Kasumi-1 (cell line): ENCODE measurements at places on chromosomes 2 and 18.

DNA sequence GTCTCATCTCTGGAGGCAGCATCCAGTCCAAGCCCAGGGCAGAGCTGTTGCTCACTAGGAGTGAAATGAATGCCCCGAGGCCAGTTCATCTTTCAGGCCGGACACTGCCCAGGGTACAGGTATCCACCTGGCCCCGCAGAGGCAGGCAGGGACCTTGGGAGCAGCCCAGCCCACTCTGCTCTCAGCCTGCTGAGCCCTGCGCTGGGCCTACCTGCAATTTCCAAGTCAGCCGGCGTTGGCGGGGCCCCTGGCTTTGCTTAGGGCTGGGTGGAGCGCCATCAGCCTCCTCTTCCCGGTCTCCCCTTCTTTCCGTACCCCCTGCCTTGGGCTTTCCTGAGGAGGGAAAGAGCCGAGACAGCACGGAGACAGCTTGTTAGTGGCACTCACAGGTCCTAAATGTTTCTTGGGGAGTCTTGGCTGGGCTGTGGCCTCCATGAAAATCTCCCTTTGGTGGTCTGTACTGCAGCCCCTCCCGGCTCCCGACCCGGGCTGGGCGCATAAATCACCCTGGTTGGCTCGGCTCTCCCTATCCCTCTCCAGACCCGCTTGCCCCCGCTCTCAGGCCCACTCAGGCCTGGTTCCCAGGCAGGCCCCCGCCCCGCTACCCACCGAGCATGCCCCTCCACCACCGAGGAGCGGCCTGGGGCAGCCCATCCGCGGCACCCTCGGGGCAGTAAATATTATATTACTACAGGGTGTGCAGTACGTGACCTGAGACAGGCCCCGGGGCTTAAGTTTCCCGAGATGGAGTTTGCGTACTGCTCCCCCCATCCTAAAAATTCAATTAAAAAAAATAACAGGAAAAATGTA, 106.7 kb downstream of the DYSF start:
- DNase-seq = no peak

DNA sequence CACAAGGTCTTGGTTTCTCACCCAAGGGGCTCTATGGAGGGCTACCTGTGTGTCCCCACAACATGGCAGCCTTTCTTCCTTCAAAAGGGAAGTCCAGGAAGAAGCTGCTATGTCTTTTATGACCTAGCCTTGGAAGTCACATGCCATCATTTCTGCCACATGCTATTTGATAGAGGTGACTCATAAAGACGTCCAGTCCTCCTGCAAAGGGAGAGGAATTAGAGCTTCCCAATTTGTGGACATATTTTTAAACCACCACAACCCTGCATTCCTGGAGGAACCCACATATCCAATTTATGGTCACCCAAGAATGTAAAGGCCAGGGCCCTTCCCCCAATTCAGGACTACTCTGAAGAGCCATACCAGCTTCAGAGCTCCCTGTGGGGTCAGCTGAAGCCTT, 246.2 kb downstream of the CYP26B1 start:
- DNase-seq = no peak

DNA sequence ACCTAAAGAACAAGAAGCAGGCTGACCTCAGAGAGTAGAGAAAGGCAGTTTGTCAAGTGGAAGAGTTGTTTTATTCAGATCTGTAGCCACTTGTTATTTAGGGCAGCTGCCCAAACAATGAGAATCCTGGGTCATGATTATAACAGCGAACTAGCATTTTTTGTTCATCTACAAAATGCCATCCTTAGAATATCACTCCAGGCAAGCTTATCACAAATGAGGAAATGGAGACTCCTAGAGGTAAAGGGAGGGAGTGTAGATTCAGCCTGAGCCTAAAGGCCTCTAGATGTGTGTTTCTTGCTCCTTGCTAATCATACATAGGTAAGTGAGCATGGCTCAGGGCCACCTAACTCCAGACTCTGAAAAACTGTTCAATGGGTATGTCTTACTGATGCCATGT, 126.1 kb downstream of the HNMT start:
- peak; percentile 77 for DNase-seq

DNA sequence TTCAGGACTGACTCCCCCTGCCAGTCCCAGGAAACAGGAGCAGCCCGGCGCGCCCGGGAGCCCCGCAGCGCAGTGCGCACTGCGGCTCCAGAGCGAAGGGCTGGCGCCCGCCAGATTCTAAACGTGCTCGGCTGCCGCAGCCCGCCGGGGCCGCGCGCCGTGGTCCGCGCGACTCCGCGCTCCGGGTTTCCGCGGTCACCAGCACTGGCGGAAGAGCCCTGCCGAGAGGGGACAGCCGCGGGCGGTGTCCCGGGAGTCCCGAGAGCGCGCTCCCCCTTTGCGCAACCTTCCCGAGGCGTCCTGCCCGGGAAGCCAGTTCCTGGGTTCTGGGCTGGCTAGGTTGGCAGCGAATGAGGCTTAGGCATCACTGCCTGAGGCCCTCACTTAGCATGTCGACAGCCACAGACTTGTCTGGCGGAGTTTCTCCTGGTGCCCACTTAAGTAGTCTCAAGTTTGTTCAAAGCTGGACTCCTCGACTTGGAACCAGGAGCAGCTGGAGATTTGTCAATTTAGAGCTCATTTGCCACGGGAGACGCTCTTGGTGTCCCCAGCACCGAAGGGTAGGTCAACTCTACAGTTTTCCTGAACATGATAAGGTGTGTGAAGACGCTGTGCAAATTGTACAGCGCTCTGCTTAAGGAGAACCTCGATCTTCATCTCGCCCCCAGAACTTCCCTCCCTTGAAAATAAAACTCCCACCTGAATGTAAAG, 1.5 kb upstream of the VSNL1 start:
- DNase-seq = no peak

DNA sequence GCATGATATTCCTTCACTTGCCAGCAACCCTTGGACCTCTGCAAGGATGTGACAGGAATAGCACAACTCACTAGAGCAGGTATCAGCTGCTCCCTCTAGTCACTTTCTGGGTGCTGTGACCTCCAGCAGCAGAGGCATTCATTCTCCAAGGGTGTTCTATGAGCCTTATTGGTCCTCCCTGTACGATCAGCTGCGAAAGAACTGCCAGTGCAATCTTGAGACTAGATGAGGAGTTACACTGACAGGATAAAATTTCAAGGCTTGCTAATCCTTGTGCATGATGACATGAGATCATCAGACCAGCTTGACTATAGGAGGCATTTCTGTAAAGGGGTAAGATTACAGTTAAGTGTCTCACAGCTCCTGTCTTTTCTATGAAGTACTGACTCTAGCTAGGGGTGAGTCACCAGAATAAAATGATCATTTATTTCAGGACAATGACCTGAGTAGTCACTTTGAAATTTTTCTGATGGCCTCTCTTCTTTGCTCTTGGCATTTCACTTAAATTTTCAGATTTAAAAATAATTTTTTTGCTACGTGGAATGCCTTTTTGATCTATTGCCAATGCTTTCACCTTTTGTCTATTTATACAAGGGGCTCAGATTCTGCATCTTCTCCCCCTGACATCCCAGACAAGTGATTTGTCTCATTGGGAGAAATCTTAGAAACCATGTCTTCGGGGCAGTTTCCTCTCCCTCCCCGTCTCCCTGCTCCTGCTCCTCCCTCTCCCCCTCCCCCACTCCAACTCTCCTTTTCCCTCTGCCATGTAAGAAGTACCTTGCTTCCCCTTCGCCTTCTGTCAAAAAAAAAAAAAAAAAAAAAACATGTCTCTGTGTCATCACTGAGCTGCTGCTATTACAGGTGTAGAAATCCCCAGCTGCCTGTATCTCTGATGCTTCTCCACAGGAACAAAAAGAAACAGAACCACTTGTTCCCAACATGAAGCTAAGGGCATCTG, 49.2 kb upstream of the FRZB start:
- DNase-seq = no peak

GRCh38 chr18:76425146-76426131, 69.6 kb downstream of the ZNF516 start:
- no peak for DNase-seq

DNA sequence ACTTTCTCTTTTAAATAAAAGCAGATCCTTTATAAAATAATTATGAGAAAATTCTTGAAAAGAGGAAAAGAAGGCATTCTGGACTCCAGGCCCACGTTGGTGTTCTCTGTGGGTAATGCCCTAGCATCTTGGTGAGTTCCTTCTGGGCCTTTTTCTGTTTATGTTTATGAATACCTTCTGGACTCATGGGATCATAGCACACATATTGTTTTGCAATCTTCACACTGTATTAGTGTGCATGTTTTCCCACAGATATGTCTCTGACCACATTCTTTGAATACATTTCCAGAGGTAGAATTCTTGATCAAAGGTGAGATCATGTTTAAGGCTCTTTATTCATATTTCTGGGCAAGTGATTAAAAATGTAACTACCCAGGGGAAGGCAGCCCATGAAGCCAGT, 15.9 kb downstream of the GLI2 start:
- DNase-seq = no peak

- no peak for DNase-seq
Measured at GRCh38 chr2:185990861-185991525, 252.4 kb downstream of the FSIP2 start.

DNA sequence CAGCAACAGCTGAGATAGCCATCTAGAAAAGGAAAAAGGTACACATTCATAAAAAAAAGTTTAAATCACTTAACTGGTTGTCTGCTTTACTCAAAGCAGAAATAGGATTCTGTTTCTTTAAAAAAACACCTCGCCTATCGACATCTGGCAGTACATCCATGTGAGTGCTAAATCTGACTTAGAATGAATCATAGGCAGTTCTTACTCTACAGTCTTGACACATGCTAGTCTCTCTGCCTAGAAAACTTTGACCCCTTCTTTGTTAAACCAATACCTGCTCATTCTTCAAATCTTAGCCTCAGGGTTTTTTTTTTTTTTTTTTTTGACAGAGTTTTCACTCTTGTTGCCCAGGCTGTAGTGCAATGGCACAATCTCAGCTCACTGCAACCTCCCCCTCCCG, 37.1 kb upstream of the GPR75 start:
- DNase-seq = no peak

- no peak for DNase-seq
Measured at GRCh38 chr2:45882707-45883602, 231.5 kb downstream of the PRKCE start.

GRCh38 chr18:13614641-13615288, 111.6 kb downstream of the FAM210A start:
- DNase-seq = peak; percentile 85

DNA sequence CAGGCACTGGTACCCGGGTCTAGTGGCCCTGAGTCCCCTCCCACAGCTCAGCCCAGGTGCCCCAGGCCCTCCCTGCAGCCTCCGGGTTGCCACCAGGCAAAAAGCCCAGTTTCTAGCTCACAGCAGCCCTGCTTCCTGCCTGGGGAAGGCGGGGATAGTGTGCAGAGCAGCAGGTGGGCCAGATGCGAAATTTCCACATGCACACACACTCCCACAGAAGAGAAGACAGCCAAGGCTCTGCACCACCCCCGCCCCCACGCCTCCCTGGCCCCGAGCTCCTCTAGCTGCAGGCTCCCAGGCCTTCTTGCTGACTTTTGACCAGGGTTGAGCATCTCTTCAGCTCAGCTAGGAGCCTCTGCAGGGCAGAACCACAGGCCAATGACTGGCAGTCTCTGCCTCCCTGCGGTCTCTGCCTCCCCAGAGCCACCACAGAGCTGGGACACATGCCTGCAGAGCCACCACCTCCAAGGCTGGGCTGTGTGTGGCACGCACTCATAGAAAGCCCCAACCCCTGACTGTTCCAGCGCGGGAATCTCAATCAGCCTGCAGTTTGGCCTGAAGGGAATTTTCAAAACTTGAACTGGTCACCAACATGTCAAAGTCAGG, 7.2 kb downstream of the SLC66A2 start:
- DNase-seq = peak; percentile 40

- DNase-seq = no peak
Measured at GRCh38 chr18:22428672-22429071, 11.0 kb upstream of the CTAGE1 start.

DNA sequence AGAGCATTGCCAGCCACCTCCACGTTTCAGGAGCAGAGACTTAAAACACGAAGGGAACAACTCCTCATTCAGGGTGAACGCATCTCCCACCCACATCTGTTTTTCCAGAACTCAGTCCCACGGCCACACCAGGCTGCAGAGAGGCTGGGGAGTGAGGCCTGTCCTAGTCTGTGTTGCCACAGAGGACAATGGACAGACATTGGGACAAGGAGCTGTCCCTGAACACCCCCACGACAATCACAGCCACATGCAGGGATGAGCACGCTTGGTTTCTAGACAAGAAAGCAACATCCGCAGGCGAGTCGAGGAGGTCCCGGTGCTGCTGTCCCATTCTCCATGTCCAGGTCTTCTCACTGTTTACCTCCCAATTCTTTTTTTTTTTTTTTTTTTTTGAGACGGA, 167.4 kb downstream of the EIPR1 start:
- DNase-seq = no peak

DNA sequence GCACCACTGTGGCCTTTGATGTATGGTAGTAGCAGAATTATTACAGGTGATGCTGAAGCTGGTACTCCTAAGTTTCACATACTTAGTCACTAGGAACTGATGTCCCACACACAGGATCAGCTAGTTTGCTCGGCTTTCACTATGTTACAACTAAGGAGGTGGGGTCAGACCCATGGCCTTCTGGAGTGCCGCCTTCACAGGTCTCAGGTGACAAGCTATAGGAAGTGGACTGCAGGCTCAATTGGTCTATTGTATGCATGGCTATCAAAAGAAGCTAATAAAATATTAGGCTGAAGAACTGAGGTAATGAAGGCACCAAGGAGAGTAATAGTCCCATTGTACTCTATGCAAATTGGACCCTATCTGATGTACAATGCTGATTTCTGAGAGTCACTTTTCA, 170.6 kb downstream of the DLGAP1 start:
- no peak for DNase-seq

- no peak for DNase-seq
Measured at GRCh38 chr2:46187112-46187618, 110.0 kb upstream of the EPAS1 start.

DNA sequence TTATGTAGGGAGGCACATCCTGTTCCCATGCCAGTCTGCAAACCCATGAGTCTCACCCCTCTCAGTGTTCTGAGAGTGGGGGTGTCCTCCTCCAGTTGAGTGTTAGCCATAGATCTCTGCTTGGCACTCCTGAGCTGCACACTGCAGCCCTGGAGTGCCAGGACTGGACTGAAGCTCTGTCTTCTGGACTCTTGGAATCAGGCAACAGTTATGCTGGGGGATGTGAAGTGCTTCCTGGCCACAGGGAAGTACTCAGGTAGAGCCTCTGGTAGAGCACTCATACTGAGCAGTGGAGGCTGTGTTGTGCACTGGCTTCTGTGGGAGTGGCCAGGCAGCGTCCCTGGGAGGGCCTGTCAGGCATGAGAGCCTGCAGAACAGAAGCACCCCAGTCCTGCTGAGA, 43.0 kb downstream of the SERPINB7 start:
- no peak for DNase-seq

GRCh38 chr2:9744256-9745004, 98.8 kb upstream of the TAF1B start:
- no peak for DNase-seq

- DNase-seq = no peak
Measured at GRCh38 chr2:168804214-168804613, 1.8 kb downstream of the NOSTRIN start.

GRCh38 chr2:236165842-236166795, 2.1 kb downstream of the GBX2 start:
- DNase-seq = no peak
